CD4-positive, alpha-beta T cell treated with Interleukin-17A for 4 hours (primary cell): ENCODE measurements at places on chromosomes 3 and 15.

- no peak for DNase-seq
Observed at GRCh38 chr3:29889215-29889614, 608.3 kb downstream of the RBMS3 start.

DNA sequence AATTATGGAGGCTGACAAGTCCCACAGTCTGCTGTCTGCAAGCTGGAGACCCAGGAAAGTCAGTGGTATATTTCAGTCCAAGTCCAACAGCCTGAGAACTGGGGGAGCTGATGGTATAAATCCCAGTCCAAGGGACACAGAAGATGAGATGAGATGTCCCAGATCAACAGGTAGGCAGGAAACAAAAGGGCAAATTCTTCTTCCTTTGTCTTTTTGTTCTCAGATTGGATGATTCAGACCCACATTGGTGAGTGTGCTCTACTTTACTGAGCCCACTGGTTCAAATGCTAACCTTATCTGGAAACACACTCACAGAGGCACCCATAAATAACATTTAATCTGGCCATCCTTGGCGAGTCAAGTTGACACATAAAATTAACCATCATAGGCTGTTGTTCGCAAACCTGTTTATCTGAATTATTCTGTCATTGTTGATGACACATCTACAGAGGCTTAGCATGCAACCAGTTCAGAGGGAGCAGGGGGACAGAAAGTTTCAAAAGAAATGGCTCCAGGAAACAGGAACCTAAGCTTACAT, 62.7 kb upstream of the ITGA11 start:
- DNase-seq: no peak

GRCh38 chr3:16056217-16056616, 118.3 kb upstream of the GALNT15 start:
- no peak for DNase-seq

DNA sequence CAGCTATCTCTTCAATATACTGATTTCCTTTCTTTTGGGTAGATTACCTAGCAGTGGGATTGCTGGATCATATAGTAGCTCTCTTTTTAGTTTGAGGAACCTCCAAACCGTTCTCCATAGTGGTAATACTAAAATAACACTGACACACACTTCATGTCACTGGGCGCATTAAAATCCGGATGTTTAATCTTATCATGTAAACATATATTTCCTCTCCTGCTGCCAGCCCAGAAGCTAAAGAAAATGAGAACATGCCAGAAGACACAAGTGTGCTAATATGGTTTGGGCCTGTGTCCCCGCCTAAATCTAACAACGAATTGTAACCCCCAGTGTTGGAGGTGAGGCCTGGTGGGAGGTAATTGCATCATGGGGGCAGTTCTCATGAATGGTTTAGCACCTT, 23.6 kb upstream of the KCNMB2 start:
- no peak for DNase-seq

- DNase-seq: no peak
Observed at GRCh38 chr3:129333891-129334290, 55.2 kb downstream of the HMCES start.

GRCh38 chr15:43881245-43881644, 54.4 kb downstream of the WDR76 start:
- no peak for DNase-seq

DNA sequence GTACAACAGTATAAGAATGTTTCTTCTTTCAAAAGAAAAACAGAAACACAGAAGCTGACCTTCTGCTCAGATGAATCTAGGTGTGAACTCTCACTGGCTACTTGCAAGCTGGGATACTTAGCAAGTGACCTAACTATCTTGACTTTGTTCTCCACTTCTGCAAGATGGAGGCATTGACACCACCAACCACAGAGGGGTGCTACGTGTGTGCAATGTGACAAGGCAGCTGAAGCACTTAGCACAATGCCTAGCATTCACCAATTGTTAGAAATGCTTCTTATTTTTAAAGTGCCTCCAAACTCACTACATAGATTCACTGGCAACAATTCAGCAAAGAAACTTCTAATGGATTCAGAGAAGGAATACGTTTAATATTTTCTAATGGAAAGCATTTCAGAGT, 331.4 kb upstream of the WNT5A start:
- no peak for DNase-seq

- DNase-seq: no peak
Observed at GRCh38 chr3:118476885-118477618, 557.6 kb downstream of the IGSF11 start.

DNA sequence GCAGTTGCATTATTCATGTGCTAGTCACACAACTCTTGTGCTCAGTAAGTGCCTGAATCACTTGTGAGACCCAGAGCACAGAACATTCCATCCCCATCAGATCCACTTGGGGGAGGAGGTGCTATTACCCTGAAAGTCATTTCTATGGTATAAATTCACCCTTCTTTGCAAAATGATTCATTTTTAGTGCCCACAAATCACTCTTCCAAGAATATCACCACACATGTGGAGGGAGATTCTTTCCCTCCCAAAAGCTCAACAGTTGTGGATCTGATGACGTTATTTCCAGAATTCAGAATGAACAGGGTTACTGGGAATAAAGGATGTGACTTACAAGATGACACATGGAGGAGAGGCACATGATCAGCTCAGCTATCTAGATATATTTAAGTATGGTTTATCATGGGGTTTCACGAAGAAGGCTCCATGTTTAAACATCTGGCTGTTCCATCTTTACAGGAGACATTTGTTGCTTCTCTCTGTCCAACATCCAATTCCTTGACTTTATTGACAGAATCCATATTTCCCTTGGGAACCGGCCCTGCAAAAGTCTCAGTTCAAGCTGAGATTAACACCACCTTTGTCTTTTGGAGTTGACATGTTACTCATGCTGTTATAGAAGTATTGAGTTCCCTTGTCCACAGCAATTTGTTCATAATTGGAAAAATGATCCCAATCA, 214.2 kb upstream of the PROK2 start:
- DNase-seq: no peak

DNA sequence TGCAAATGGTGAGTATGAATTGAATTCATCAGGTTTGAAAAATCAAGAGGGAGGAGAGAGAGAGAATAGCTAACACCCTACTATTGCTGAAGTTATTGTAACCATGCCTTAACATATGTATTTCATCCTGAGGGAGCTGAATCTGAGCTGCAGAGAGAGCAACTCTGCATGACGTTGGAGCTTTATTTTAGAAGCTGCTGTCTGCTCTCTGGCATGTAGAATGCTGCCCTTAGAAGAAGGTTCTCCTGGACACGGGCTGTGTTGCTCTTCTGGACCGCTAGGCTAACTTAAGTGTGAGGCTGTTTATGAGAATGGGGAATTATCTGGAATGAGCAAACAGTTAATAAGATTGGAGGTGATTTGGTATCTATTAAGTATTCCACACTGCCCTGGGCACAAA, 814.6 kb downstream of the AGBL1 start:
- no peak for DNase-seq
